ENCODE measurements at places on chromosomes 3 and 15.

DNA sequence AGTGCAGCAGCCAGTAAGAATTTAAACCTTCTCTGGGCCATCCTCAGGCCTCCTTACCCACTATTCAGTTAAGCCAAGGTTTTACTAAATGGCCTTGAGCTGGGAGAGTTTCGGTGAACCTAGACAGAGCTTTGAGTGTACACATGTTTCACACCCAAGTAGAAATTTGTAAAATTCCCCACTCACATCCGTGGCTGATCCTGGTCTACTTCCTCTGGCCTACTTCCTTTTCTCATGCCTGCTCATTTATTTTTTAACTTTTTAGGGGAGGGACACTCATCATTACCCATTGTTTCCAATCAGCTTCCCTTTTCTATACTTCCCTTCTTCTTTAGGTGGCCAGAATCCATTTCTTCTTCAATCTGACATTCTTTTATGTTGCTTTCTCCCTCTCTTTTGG is 7.6 kb downstream of the CX3CR1 start:
- no peak for DNase-seq

GRCh38 chr3:178181784-178182183 is 354.5 kb upstream of the KCNMB2 start:
- no peak for DNase-seq

- DNase-seq, result no peak
Observed at GRCh38 chr3:52440671-52441070, 4.2 kb downstream of the SEMA3G start.

GRCh38 chr3:109952924-109953323 is 615.6 kb upstream of the DPPA4 start:
- DNase-seq, result no peak

DNA sequence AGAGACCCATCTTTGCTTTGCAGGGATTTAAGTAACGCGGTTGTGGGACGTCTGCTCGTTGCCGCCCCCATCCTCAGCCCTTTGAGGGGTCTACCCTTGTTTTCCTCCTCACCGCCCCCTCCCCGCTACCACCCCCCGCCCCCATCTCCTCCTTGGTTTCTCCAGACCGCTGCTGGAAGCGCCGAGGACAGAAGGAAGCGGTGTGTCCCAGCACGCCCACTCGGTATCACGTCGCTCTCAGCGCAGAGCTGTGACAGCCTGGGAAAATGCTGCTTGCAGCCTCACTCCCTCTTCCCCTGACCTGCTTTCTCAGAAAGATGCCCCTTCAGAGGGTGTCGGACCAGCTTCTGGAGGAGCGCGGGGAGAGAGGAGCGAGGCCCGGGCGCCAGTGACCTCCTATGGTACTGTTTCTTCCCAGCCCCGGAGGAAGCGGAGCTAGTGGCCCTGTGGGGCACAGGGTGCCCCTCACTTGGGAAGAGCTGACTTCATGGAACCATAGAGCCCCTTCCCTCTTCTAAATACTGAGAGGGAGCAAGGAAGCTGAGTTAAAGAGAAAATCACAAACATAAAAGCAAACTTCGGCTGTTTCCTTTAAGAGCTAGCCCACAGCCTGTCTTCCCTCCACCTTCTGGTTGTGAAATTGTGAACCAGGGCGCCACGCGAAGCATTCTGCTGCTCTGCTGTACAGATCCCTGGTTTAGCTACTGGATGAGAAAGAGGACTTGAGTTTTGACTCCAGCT is 698 bp downstream of the IL1RAP start:
- peak; percentile 6 for DNase-seq

DNA sequence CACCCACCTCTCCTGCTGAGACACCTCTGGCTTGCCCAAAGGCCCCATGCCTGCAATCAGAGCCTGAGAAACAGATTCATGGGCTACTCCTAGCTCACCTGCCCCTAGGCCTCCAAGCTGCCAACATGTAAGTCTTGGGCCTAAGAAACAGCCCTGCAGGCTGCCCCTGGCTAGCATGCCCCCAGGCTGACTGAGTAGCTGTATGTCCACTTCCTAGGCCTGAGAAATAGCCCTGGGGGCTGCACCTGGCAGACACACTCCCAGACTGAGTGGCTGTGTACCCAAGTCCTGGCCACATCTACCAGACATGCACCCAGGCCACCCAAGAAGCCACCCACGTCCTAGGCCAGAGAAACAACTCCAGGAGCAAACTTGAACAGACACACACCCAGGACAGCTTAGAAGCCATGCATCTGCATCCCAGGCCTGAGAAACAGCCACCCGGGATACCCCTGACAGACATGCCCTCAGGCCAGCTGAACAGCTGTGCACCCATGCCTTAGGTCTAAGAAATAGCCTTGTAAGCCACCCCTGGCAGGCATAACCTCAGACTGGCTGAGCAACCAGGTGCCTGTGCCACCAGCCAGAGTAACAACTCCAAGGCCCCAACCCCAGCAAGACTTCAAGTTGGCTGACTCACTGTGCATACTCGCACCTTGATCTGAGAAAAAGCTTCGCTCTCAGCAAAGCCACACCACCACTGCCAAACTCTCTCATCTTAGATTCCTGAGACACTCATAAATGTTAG is 12.0 kb upstream of the NRG4 start:
- no peak for DNase-seq

DNA sequence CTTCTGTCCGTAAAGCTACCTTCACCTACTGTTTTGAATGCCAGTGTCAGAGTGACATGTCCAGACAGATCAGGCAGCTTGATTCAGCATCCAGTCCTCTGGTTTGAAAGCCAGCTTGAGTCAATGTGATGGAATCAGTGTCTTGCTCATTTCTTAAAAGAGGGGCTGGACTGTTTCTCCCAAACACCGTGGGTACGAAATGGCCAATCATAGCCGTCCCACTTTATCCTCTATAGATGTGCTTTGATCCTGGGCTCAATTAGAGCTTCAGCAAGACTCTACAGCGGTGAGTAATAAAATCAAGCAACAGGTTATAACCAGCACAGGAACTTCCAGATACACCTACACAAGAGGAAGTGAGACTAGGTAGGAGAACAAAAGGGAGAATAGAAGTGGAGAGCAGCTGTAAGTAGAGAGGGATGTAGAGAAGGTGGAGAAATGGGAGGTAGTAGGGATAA is 17.0 kb upstream of the OR5K1 start:
- DNase-seq, result no peak

- DNase-seq, result no peak
Observed at GRCh38 chr15:74042603-74043424, 39.5 kb downstream of the GOLGA6A start.

- DNase-seq, result no peak
Observed at GRCh38 chr3:69699183-69699582, 40.1 kb upstream of the MITF start.

Data from stimulated activated CD8-positive, alpha-beta memory T cell treated with anti-CD3 and anti-CD28 coated beads, Interleukin-15, amount 100 ng/mL, for 24 hours (primary cell).